ENCODE measurements at places on chromosomes 12 and 14. TPM values are rescaled to one million over a fixed set of nuclear protein-coding genes. Genes with fewer than 3 reads are reported as not detected.
A peak's percentile ranks its signal among the peaks of the same experiment; 100 is the strongest.

The TXNDC16 gene
- 0.81 TPM for polyA plus RNA-seq

The DCAF11 gene
- 122 TPM for polyA plus RNA-seq

The SYNDIG1L gene
- 0.06 TPM for polyA plus RNA-seq

The CATSPERB gene
- polyA plus RNA-seq: not detected

The DEPDC4 gene
- 3.6 TPM for polyA plus RNA-seq

The ITGB7 gene
- polyA plus RNA-seq: 7.3 TPM

The PELI2 gene
- 9.7 TPM for polyA plus RNA-seq

The CD163L1 gene
- 16.2 TPM for polyA plus RNA-seq

The RPS6KL1 gene
- polyA plus RNA-seq: 3.5 TPM

The NYNRIN gene
- polyA plus RNA-seq: 7.2 TPM

- DNase-seq: peak; percentile 23
Observed at GRCh38 chr14:96799489-96800054, 2.4 kb downstream of the VRK1 start.

DNA sequence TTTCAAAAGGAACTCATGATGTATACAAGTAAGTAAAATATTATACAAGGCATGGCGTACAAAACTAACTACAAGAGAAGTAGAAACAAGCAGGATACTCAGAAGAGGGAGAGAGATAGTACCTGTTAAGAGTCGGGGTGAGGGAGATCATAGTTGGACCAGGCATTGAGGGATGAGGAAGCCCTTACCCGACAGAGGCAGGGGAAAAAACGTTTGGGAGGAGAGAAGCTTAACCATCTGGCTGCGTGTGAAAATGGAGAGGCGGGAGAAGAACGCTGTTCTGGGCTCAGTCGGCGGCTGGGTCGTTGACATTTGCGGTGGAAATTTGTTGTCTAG, 575 bp upstream of the FMNL3 start:
- DNase-seq: no peak

DNA sequence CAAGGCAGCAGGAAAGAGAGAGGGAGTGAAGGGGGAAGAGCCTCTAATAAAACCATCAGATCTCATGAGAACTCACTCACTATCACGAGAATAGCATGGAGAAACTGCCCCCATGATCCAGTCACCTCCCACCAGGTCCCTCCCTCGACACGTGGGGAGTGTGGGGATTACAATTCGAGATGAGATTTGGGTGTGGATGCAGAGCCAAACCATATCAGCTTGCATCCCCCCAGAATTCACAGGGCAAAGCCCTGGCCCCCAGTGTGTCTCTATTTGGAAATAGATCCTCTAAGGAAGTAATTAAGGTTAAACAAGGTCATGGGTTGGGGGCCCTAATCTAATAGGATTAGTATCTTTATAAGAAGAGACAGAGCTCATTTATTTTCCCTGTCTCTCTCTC, 56.1 kb upstream of the TCL1A start:
- no peak for DNase-seq

DNA sequence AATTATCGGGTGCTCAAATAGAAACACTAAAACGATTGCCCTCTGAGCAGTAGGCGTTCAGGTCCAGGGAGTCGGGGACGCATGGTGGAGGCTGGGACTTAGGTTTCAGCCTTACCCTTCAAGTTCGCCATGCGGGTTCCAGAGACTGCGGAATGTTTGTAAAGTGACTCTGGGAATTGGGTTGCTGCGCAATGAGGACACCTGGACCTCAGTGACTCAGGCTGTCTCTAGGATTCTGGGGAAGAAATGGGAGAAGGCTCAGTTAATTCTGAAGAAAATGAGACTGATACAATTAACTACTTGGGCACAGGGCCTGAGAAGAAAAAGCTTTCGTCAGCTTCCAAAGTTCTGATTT, 1.1 kb downstream of the LGALS3 start:
- DNase-seq: peak; percentile 61

- DNase-seq: no peak
Observed at GRCh38 chr14:100078216-100078803, 13.1 kb downstream of the EVL start.

DNA sequence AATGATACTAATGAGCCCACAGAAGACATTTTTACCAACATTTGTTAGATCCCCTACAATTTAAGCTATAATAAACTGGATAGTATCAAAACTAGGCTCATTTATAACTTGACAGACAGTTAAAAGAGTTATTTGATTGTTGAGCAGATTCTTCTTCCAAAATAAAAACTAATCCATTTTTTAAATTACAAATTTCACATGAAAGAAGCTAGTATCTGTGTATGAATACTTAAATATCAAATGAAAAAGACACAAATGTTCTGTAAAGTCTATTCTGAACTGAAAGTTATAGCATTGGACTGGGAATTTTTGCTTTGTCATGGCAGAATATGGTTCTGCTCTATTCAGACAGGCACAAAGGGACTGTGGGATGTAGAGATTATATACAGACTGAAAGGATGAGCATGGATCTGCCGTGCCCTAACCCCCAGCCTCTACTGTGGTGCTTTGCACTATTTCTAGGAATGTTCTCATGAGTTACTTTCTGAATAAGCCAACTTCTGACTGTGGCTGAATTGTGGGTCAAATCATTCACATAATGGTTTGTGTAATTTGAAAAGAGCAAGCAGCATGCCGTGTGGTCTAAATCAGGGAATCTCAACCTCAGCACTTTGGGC, 352.7 kb downstream of the KCNH5 start:
- peak; percentile 16 for DNase-seq

- DNase-seq: no peak
Observed at GRCh38 chr14:90647473-90648005, 168.7 kb downstream of the TTC7B start.

- no peak for DNase-seq
Observed at GRCh38 chr12:70847871-70848270, 72.7 kb downstream of the PTPRR start.

- peak; percentile 53 for DNase-seq
Observed at GRCh38 chr14:22980672-22981089, 1.7 kb downstream of the AJUBA start.

DNA sequence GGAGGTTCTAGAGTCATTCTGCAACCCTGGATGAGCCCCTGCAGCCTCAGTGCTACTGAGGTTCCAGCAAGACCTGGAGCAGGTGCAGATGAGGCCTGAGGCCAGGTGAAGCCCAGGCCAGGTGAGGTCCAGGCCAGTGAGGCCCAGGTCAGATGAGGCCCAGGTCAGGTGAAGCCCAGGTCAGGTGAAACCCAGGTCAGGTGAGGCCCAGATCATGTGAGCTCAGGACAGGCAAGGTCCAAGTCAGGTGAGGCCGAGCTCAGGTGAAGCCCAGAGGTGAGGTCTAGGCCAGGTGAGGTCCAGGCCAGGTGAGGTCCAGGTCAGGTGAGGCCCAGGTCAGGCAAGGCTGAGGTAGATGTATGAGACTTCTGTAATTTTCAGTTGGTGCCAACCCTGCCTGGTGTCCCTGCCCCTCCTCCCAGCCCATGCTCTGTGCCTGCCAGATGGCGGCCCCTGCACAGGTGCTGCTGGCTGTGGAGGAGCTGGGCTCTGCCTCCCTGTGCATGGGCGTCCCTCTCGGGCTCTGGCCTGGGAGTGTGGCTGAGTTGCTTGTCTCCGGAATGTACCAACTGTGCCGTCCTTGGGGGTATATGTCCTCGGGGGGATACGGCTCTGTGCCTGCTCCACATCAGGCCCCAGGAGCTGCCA, 388.5 kb downstream of the TMEM121 start:
- no peak for DNase-seq

DNA sequence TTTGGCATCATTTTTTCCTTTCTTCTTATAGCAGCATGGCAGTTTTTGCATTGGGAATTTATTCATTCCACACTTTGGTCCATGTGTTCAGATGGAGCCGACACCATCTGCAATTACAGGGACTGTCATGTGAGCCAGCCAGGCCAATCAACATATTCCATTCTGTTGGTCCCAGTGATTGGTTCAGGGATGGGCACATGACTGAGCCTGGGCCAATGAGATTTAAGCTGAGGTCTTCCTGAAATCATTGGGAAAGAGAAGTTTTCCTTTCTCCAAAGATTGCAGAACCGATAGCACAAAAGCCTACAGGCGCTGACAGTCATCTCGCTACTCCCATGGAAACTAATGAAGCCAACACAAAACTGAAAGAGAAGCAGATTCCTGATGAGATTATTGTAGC, 841.5 kb upstream of the TMEM132C start:
- no peak for DNase-seq

- no peak for DNase-seq
Observed at GRCh38 chr12:29751676-29752075, 32.1 kb downstream of the TMTC1 start.

- no peak for DNase-seq
Observed at GRCh38 chr14:54889919-54890318, 12.7 kb downstream of the GCH1 start.

- no peak for DNase-seq
Observed at GRCh38 chr12:67986632-67987031, 2.6 kb upstream of the IFNG-AS1 start.

- peak; percentile 33 for DNase-seq
Observed at GRCh38 chr12:132445884-132446632, 43.9 kb upstream of the FBRSL1 start.

GRCh38 chr12:64039281-64039871, 182.7 kb downstream of the KICS2 start:
- DNase-seq: peak; percentile 66

DNA sequence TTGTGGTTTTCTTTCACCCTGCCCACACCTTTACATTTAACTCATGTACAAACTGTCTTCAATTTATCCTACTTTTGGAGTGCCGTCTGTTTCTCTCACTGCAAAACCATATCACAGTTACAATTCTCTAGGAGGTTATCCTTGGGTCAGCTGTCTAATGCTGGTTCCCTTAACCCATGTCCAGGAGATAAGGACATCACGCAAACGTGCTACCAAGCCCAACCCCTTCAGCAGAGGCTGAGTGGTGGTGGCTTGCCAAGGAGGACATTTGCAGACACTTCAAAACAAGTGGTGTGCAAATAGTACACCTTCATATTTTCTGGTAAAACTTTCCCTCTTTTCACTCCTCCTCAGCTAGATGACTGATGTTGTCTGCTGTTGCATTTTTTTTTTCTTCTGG, 167.9 kb downstream of the PAX9 start:
- no peak for DNase-seq

DNA sequence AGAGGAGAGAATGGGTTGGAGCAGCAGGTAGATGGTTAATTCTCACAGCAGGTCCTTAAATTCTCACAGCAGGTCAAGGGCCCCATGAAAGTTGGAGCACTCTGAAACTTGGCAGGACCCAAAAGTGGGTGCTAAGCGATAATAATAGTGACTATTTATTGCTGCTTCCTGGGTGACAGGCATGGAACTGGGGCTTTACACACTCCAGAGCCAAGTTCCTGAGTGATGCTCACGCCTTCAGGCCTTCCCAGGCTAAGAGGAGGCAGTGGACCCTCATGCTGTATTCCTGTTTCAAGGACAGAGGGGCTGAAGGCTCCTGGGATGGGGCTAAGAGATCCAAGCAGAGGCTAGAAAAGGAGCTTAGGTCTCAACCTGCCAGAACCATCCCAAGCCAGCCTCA, 180.9 kb upstream of the VASH1 start:
- DNase-seq: no peak

GRCh38 chr14:81018684-81019083, 63.3 kb downstream of the TSHR start:
- no peak for DNase-seq
